Effector CD4-positive, alpha-beta T cell (primary cell): ENCODE measurements at places on chromosomes 2 and 18.

- DNase-seq: no peak
Measured at GRCh38 chr18:41311571-41312547, 643.2 kb upstream of the PIK3C3 start.

- no peak for DNase-seq
Measured at GRCh38 chr2:227848586-227848985, 22.8 kb upstream of the DAW1 start.

DNA sequence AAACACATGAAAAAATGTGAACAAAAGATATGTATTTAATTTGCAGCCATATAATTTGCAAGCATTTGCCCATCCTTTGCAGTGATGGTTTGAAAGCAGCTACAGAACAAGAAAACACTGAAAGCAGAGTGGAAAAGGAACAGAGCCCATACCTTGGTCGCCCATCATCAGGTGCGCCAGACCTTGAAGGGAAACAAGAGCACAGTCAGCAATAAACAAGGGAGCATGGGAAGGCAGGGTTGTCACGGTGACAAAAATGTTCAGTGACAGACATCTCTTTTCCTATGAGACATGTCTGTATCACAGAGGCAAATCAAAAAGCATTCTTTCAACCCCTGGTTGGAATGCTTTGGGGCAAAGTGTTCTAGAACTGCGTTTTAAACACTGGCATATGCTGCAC lies 109.4 kb downstream of the NRXN1 start:
- no peak for DNase-seq

DNA sequence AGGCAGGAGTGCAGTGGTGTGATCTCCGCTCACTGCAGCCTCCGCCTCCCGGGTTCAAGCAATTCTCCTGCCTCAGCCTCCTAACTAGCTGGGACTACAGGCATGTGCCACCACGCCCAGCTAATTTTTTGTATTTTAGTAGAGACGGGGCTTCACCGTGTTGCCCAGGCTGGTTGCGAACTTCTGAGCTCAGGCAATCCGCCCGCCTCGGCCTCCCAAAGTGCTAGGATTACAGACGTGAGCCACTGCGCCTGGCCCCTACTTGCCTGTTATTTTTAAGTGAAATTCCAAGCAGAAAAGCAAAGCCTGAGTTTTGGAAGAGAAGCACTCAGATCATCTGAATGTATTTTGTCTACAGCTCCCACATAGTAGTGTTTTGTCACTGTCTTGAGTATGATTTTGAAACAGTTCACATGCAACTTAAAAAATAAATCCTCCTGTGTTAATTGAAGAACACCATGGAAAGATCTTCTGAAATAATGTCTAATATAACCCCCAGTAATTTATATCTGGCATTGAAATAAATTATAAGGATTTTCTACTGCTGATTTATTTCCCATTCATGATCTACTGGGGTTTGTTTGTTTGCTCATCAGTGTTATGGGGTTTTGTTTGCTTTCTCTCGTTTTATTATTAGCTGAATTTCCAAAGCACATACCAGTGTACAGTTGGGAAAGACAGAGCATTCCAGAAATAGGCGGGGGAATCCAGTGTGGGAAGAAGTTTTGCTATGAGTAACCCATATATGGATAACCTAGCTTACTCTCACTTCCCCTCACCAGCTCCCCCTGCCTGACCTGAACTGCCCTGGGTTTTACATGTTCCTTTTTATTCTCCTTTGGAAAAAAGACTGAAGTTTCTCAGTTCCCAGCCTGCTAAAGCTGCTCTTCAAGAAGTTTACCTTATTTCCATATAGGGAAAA lies 80.1 kb upstream of the MAP3K20 start:
- DNase-seq: no peak
